ENCODE measurements at places on chromosomes 3 and 15.

- no peak for DNase-seq
Observed at GRCh38 chr15:29379647-29380046, 110.0 kb upstream of the NSMCE3 start.

GRCh38 chr3:139524841-139525636 lies 14.5 kb downstream of the RBP1 start:
- DNase-seq, result no peak

GRCh38 chr3:177673112-177673914 lies 476.0 kb upstream of the TBL1XR1 start:
- no peak for DNase-seq

DNA sequence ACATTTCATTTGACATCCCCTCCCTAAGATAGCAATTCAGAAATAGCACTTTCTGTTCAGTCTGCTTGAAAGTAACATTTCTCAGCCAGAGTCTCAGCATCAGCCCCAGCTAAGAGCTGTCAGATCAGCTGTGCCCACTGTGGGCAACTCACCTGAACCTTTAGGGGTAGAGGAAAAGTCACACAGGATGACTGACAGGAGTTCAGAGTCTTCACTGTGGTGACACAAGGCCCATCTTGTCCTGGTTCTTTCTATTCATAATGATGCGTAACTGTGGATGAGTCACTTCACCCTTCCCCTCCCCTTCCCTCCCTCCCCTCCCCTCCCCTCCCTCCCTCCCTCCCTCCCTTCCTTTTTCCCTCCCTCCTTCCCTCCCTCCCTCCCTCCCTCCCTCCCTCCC lies 96.1 kb upstream of the RASGRP1 start:
- no peak for DNase-seq

DNA sequence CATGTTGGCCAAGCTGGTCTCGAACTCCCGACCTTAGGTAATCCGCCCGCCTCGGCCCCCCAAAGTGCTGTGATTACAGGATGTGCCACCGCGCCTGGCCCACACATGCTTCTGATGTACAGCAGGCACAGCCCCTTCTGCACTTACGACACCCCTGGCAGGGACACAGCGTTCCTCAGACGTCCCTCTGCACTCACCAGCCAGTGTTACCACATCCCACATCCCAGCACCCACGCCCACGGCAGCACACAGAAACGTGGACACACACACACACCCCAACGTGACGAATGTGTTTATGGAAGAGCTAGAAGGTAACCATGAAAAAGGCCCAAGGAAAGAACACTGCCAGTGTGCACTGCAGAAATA lies 576 bp upstream of the RPAP1 start:
- no peak for DNase-seq

DNA sequence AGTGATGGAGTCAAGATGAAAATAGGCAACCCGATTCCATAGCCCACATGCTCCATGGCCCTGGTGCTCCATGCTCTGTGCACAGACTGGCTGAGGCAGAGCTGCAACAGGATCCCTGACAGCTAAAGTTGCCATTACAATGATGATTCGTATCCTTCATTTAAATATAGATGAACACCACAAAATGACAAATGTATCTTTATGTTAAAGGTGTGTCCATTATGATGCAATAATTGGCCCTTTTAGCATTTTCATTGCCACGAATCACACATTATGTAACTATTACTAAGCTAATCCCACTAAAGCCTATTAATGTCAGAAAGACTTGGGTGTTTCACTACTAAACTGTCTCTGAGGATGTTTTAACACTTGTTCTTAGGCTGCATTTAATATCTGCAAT lies 270.2 kb upstream of the THBS1 start:
- DNase-seq, result no peak

GRCh38 chr15:63374686-63375520 lies 6.7 kb downstream of the CA12 start:
- peak; percentile 51 for DNase-seq

DNA sequence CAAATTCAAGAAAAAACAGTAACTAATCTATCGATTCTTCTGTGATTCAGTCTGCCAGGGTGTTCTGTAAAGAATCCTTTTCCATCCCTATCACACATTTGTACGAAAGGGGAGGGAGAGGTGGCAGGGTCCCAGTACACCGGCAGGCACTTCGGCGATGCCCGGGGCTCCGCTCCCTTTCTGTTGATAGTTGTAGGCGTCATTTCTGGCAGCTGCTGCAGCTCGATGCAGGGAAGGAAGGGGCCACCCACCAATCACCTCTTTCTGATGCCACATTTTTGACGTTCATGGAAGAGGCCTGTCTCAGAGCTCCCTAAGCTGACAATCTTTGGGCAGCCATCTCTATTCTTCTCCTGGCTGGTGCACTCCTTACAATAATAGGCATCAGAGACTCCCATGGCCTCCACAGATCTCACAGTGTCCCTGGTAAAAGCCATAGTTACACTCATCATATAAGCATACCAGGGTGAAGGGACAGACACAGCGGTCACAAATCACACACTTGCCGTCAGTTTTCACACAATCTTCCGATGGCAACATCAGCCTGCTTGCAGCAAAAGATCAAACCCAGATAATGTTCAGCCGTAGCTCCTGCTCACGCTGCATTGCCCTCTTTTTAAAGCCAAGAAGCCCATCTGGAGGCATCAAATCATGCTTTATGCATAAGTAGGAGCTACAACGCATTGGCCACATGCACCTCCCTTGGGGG lies 60.8 kb upstream of the ZBTB38 start:
- no peak for DNase-seq

- no peak for DNase-seq
Observed at GRCh38 chr15:66017000-66017399, 147.7 kb downstream of the RAB11A start.

- no peak for DNase-seq
Observed at GRCh38 chr15:91839867-91840266, 13.6 kb upstream of the SLCO3A1 start.

DNA sequence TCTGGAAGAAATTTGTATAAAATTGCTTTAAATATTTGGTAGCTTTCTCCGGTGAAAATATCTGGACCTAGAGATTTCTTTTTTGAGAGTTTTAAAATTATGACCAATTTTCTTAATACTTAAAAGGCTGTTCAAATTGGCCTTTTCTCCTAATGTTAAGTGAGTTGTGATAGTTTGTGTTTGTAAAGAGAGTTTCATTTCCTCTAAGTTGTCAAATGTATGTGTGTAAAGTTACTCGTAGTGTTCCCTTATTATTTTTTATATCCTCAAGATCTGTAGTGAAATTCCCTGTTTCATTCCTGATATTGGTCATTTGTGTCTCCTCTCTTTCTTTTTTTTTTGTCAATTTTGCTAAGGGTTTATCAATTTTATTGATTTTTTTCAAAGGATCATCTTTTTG lies 92.6 kb upstream of the CTNNB1 start:
- no peak for DNase-seq

GRCh38 chr3:2250783-2251182 lies 152.1 kb downstream of the CNTN4 start:
- DNase-seq, result no peak

DNA sequence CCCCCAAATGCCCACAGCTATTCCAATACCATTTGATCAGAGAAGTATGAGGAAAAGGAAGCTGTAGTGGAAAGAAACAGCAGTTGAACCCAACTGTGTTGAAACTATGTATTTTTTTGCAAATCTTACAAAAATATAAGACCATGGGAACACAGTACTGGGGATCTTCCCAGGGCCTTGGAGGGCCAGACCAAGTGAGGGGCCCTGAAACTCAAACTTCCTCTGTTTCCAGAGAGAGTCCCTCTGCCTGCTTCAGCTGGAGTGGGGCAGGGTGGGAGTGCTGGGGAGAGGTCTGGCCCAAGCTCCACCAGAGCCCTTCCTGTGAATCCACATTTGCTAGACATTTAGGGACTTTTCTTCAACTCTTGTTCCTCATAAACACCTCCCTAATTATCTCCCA lies 263.9 kb downstream of the CHST2 start:
- DNase-seq, result no peak

DNA sequence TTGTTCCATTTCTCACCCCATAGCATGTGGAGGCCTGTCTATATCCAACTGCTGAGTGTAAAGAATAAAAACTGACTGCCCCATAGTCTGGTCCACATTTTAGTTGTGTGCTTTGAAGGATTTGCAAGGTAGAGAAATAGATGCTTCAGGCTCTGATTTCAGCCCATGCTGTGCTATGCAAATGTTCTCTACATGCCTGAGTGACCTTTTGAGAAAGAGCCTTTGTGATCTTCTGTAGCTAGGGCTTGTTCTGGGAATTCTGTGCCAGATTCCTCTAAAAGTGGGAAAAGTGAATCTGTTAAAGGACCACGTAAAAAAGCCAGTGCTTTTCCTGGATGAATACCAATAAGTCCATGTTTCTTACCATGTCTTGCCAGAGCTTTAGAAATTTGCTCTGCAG lies 5.2 kb downstream of the KCTD6 start:
- no peak for DNase-seq

- DNase-seq, result peak; percentile 100
Observed at GRCh38 chr3:136752422-136753325, 496 bp upstream of the STAG1 start.

DNA sequence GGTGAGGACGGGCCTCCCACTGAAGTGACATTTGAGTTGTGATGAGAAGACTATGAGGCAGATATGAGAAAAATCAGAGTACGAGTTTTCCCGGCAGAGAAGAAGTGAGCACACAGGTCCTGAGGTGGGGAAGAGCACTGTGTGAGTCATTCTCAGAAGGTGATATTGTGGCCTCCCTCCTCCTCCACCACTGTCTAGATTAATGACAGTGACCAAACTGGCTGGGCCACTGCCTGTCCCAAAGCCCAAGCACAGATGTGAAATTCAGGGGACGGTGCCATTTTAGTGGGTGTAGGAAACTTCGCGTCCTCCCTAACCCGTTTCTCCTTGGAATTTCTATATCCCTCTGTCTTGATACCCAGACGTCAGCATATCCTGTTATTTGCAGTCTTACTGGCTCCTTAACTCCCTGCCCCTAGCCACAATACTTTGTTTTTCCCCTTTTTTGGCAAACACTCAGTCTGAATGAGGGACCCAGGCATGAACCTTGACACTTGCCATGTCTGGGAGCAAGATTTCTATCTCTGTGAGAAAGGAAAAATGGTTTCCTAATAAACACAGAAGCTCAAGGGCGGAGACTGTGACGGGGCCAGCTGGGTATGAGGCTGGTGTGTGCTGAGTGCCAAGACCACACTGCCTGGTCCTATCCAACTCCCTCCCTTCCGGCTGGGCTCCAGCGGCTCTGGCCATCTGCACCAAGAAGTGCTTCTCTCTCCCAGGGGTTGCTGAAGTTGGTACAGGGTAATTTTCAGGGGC lies 15.2 kb downstream of the PRICKLE2 start:
- no peak for DNase-seq

DNA sequence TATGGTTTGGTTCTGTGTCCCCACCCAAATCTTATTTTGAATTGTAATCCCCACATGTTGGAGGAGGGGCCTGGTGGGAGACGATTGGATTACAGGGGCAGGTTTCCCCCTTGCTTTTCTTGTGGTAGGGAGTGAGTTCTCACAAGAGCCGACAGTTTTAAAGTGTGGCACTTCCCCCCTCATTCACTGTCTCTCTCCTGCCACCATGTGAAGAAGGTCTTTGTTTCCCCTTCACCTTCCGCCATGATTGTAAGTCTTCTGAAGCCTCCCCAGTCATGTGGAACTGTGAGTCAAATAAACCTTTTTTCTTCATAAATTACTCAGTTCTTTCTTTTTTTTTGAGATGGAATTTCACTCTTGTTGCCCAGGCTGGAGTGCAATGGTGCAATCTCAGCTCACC lies 124.9 kb downstream of the IQCH start:
- DNase-seq, result no peak

DNA sequence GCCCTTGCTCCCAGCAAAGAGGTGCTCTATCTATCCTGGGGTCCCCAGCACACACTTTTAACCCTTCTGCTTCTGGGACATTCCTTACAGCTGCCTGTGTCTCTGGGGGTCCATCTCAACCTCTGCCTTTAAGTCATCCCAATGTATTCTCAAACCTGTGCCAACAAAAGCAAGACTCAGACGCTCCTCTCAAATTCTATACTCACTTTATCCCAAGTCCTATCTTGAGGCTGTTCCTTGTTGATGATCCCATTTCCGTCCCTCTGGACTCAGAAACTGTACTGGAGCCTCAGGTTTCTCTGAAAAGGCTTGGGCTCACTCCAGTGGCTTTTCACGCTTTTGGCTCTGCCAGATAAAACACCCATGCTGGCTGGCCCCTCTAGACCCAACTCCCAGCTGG lies 69.7 kb downstream of the XXYLT1 start:
- DNase-seq, result no peak

- no peak for DNase-seq
Observed at GRCh38 chr3:196631682-196632045, 7.8 kb upstream of the NRROS start.

DNA sequence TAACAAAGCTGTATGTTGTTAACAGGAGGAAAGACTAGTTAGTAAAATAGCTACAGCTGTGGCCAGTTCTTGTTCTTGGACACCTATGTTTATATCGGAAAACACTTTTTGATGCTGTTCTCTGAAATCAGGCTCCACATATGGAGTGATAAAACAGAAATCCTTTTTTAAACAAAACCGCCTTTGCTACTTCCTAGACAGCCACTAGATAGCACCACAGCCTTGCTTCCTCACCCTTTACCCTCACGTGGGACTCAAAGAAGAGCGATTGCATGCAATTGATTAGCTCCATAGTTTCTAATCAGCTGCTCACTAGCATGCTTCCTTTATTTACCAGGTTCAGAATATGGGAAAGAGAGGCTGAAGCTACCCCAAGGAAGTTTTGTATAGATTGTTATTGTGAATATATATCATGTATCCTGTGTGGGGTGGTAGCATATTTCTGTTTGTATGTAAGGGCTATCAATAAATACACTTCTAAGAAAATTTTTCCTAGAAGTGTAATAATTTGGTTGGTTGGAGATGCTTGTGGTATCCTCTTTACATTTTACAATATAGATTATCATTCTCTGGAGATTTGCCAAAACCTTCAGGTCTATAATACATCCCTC lies 4.3 kb upstream of the MTFMT start:
- DNase-seq, result no peak

GRCh38 chr15:23648920-23649515 lies 1.4 kb upstream of the MAGEL2 start:
- DNase-seq, result no peak

GRCh38 chr3:137746808-137747207 lies 17.3 kb upstream of the SOX14 start:
- no peak for DNase-seq

DNA sequence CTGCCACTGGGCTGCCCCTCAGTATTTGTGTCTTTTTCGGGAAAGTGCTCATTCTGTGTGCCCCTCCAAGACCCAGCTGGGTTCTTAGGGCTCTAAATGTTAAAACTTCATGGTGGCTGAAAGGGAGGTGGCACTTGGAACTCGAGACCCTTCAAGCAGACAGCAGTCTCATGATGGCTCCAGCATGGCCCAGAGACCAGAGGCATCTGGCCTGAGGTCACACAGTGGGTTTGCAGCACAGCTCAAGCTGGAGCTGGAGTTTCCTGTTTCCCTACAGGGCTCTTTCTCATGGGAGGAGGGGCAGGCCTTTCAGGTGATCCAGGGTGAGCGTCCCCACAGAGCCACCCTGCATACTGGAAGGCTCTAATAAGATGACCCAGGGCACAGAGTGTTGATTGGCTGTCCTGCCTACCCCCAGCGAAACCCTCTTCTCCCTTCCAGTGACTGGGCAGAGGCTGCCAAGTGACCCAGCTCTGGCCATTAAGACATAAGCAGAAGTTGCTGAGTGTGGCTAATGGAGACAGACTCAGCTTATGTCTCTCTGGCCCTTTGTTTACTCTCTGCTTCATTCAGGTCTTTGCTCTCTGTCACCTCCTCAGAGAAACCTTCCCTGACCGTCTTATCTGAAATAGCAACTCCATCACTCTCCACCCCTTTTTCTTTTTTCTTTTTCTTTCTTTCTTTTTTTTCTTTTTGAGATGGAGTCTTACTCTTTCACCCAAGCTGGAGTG lies 166.6 kb upstream of the SMAD3 start:
- DNase-seq, result no peak

- no peak for DNase-seq
Observed at GRCh38 chr3:188943591-188943990, 228.2 kb upstream of the TPRG1 start.

Data from Calu3 (cell line).